ENCODE measurements at places on chromosomes 13 and 19.

DNA sequence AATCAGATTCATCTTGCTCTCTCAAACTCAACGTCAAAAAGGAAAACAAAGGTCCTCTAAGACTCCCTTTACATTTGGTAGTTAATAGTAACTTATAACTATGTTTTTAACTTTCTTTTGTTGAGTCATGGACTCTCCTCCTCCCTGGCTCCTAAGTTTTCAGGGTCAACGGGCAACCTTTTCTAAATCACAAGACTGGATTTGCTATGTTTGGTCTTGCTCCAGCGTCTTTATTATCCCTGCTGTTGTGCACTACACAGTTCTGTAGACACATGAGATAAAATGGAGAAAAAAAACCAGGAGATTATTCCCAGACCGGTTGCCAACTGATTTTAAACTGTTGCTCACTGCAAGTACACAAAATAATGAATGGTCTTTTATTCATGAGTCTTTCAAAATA, 1.9 kb upstream of the ITM2B start:
- DNase-seq, result no peak

GRCh38 chr19:3656073-3656746, 29.6 kb upstream of the CACTIN start:
- DNase-seq, result peak; percentile 74

- DNase-seq, result no peak
Measured at GRCh38 chr13:106814463-106814862, 246.5 kb upstream of the ARGLU1 start.

GRCh38 chr13:113465300-113465699, 12.0 kb upstream of the ADPRHL1 start:
- no peak for DNase-seq

GRCh38 chr13:23322353-23323336, 110.9 kb downstream of the SACS start:
- no peak for DNase-seq

DNA sequence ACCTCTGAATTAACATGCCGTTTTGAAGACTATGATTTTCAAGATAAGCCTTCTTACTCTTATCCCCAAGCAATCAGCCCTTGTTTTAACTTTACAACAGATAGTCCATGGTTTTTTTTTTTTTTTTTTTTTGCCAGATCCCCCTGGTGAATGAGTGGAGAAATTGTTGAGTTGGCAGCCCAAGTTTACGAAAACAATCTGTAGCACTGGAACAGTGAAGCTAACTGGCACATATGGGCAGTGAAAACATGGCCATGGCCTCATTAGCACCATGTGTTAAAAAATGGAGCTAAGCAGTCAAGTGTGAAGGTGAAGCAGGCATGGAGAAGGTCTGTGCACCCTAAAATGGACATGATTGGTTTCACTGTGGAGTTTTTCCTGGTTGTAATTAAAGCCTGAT, 812.1 kb upstream of the MIR17HG start:
- no peak for DNase-seq

DNA sequence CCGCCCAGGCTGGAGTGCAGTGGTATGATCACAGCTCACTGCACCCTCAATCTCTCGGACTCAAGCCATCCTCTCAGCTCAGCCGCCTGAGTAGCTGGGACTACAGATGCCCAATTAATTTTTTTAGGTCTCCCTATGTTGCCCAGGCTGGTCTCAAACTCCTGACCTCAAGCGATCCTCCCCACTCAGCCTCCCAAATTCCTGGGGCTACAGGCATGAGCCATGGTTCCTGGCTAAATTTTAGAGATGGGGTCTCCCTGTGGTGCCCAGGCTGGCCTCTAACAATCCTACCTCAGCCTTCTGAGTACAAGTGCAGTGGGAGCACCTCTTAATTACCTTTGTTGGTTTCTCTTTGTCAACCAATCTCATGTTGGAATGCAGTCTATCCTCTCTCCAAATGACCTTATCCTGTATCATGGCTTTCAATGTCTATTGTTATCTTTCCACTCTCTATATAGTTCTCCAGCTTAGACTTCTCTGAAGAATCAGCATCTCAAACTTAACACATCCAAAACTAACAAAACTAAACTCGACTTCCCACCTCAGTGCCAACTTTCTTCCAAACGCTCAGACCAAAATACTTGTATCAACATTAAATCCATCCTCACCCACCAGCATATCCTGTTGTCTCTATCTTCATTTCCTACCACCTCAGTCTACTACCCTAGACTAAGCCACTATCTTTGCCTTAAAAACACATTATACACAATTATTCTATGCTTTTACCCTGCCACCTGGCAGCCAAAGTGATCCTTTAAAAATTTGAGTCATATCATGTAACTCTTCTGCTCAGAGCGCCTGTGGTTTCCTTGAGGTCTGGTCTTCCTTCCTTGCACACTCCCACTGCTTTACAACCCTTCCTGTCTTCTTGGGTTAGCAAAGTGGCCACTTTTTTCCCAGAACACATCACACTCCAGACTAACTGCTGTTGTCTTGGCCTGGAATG, 6.7 kb downstream of the TPT1 start:
- DNase-seq, result peak; percentile 5

DNA sequence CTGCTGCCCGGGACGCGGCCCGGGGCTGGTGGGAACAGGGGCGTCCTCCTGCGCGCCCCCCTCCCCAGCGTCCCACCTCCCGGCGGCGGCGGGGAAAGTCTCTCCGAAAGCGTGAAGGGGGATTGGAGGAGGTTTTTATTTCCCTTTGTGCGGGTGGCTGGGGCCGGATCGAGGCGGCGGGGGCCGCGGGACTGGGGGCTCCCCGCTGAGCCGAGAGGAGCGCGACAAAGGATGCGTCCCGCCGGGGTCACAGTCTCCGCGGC, 132 bp downstream of the SHD start:
- DNase-seq, result no peak

GRCh38 chr13:97379386-97379785, 54.6 kb upstream of the RAP2A start:
- no peak for DNase-seq

DNA sequence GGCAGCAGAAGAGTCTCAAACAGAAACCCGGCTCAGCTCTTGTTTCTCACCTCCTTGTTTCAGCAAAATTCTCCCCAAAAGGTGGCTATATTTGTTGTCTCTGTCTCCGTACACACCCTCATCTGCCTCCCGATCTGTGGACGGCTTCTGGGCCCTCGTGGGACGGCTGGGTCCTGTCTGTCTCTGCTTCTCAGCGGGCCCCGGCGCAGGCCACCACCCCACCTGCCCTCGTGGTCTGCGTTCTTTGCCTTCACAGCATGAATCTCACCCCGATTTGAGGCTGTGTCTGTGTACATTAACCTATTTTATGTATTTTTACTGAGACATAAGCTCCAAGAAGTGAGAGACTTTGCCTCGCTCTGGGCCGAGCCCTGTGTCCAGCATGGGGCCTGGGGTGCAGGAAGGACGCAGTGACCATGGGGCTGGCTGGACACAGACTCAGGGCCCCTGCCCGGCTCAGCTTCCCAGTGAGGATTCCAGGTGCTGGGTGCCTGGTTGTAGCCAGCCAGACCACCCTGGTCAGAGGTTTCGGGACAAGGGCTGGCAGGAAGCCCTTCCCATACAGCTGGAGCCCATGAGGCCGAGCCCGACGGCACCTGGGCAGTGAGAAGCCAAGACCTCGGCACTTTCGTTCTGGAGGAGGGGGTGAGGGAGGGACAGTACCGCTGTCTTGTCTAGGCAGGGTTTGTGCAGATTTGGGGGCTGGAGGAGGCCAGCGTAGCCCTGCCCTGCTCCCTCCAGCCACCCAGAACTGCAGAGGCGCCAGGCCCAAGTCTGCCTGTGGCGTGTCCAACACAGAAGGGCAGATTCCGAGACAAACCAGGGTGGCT, 78.5 kb upstream of the MCF2L start:
- no peak for DNase-seq

DNA sequence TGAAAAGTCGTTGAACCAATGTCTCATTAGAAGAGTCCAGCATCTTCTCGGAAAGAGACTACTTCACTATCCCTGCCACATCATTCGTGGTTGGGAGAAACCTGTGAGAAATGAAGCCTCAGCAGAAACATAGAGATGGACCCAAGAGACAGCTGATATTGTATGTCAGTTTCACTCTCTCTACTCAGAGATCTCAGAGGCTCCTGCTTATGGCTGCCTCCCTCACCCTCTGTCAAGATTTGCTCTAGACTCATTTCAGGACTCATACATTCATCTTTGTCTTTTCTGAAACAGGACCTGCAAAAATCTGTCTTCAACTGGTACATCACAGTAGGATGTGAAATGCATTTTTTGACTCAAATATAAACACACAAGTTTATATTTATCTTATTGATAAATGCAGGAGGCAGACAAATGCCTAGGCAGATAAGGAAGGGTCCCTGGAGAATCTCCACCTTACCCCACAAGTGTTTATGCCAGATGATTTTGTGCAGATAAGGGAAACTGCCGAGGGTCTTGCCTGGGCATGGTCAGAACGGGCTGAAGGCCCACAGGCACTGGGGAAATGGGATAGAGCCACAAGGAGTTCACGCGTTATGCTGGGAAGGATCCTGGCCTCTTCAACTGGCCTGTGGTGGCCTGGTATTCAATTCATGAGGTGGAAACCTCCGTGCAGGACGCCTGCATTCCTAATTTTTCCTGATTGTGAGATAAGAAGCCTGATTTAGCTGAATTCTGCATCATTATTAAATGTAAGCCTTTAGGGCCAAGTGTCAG, 1834.0 kb upstream of the PCDH20 start:
- DNase-seq, result no peak

DNA sequence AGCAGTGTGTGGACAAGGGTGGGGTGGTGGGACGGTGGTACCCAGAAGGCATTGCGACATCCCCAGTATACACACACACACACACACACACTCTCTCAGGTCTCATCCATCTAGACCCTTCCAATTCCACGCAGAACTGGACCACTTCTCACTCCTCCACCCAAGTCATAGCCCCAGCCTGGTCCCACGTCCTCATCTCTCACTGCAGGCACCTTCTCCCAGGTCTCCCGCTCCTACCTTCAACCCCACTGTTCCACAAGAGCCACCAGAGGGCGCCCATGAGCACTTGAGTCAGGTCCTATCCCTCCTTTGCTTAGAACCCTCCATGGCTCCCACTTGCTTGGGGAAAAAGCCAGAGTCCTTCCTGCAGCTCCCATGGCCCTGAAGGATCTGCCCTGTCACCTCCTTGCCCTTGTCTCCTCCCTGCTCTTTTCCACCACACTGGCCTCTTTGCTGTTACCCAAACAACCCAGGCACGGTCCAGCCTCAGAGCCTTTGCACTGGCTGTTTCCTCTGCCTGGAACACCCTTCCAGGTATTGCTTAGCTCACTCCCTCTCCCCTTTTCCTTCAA, 62.6 kb downstream of the IER2 start:
- peak; percentile 50 for DNase-seq

DNA sequence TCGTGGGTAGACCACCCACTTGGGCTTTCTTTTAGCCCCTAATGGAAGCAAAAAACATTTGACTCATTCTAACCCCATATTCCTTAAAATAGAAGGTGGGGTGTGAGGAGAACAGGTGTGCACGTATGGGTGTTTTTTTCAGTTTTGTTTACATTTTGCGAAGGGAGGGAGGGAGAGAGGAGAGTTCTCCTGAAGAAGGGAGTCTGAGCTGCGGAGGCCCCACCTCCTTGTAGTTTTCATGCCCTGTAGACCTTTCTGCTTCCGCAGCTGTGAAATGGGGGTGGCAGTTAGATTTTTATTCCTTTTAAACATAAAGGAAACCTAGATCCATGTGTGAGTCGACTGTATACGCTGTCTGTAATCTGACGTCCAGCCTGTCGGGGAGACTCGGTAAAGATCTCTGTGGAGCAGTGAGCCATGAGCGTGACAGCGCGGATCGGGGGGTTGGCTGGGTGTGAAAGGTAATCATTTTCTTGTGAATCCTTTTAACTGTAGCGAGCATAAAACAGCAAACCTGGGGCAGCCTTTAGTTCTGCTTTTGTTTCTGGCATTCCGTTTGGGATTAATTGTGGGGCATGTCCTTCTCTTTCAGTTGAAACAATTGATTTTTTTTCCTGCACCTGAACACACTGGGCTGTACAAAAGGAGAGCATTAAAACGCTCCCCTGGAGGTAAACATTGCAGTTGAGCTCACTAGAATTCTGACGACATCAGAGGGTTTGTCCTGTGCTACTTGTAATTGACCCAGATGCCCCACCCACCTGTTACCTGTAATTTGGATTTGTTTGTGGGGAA, 2.3 kb downstream of the UPF1 start:
- DNase-seq, result no peak

GRCh38 chr13:33937373-33938098, 119.6 kb downstream of the RFC3 start:
- no peak for DNase-seq

DNA sequence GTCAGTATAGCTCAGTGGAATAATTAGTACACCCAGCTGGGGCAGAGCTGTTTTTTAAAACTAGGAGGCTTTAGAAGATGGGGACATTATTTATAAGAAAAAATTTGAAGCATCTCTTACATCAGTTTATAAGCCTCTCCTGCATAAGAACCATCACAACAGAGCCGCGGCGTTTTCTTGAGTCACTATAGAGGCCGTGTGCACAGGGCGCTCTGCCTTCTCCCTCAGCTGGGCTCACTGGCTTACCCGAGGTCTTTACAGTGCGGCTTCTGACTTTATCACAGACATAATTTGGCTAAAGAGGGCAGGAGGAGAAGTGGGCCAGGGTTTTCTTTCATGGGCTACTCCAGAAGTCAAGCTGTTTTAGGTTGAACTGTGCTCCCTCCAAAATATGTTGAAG, 135.5 kb upstream of the RNF113B start:
- no peak for DNase-seq

- DNase-seq, result no peak
Measured at GRCh38 chr13:112202266-112202665, 135.3 kb downstream of the SOX1 start.

DNA sequence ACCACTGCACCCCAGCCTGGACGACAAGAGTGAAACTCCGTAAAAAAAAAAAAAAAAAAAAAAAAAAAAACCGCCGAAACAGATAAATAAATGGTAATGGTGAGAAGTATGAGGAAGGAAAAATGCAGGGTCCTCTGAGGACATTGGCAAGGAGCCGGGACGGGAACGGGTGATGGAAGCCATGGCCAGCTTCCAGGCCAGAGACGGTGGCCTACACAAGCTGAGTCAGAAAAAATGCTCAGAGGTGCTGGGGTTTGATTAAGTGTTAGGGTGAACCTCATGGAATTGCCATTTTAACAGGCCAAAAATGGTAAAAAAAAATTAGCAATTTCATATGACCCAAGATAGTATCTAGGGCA, 866 bp upstream of the ZSWIM4 start:
- DNase-seq, result peak; percentile 79

- DNase-seq, result no peak
Measured at GRCh38 chr13:100560498-100561157, 28.0 kb downstream of the GGACT start.

GRCh38 chr13:50406831-50407230, 391.6 kb downstream of the KCNRG start:
- DNase-seq, result no peak

- no peak for DNase-seq
Measured at GRCh38 chr19:18591735-18592385, 3.3 kb downstream of the REX1BD start.

- DNase-seq, result no peak
Measured at GRCh38 chr13:27117952-27118351, 53.7 kb downstream of the USP12 start.

DNA sequence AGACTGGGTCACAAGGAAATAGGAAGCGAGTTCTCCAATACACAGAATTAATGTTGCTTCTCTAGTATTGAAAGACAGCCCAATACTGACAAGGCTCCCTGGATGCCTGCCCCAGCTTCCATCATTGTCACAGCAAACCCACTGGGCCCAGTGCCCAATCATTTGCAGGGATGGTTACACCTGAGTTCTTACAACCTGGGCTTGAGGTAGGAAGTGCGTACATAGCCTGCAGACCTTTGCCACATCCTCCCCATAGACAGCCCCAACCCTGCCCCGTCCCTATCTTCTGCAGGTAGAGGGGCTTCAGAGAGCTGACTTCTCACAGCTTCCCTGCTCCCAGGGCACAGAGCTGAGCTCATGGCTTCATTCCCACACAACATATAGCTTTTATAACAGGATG, 108.1 kb upstream of the UBL3 start:
- DNase-seq, result no peak

All from AG08395 (cell line).